A549 (cell line): ENCODE measurements at places on chromosomes 4 and X. TPM values are rescaled to one million over a fixed set of nuclear protein-coding genes. Genes with fewer than 3 reads are reported as not detected.

The PRDM5 gene
- polyA plus RNA-seq = 4.6 to 6.6 TPM (median 6.5 TPM) in 3 replicates

The FAM149A gene
- 1.4 to 1.8 TPM (median 1.7 TPM) in 3 replicates for polyA plus RNA-seq

The SPANXA2 gene
- polyA plus RNA-seq = 0.18 to 0.49 TPM in 2 of 3 replicates, not detected in the other

GRCh38 chrX:15804563-15804962, 14.3 kb downstream of the ZRSR2 start:
- no peak for DNase-seq

The PUDP gene
- 25.5 to 27.0 TPM (median 26.2 TPM) in 3 replicates for polyA plus RNA-seq

DNA sequence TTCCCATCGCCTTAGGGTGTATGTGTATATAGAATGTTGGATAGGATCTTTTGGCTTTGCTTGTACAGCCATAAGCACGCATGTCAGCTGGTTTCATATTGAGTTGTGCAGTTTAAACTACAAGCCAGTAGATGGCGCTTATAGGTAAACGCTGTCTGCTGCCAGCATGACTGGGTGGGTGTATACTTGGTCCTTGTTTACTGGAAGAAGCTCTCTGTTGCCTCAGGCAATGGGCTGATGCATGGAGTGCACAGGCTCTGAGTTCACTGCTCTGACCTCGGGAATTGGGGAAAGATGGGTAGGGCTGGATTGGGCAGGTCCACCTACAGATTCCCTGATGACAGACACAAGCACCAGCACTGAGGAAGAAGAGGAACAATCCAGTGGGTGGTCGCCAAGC, 831.5 kb downstream of the STIM2 start:
- no peak for DNase-seq

The UGT2B17 gene
- polyA plus RNA-seq = not detected in 3 replicates

DNA sequence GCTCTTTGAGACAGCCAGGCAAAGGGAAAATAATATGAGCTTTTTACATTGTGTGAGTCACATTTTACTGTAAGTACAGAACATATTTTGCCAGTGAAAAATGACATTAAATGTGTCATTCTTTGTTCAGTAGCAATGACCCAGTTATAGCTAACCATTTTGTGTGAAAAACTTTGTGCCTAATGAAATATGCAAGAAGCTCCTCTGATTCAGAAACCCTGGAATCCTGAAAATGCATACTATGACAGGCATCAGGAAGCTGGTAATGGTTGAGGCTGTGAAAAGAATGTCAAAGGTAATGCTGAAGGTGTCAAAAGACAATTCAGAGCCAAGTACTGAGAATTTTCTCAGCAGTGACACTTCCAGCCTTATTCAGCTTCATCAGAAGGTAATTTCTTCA, 549.5 kb upstream of the SMIM31 start:
- DNase-seq = peak; percentile 3

DNA sequence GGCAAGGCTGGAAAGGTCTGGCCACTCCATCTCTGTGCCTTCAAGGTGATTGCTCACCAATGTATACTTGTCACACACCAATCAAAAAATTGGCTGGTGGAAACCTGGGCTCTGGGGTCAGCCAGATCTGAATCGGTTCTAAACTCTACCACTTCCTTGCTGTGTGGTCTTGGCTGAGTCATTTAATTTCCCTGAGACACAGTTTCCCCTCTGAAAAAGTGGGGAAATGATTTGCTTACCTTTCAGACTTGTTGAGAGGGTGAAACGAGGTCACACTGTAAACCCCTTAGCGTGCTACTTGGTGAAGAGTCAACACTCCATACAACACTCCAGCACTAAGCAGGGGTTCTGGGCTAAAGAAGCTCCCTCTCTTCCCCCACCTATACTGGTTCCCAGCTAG, 252.3 kb upstream of the ZIC3 start:
- no peak for DNase-seq

DNA sequence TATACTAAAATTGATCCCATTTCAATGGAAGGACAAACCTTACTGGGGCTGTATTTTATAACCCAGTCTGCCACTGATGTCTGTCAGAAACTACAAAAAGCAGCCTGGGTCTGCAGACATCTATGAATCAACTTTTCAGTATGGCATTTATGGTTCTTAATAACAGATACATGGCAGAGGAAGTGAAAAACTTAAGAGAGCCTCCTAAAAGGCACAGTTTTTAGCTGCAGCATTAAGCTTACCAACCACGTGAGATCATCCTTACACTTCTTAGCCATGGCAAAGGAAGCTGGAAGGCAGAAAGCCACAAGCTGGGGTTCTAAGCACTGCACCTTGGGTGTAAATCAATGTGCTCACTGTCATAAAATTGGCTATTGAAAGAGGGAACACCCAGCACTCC, 16.6 kb upstream of the UGT2B17 start:
- DNase-seq = no peak

GRCh38 chr4:146522869-146523205, 1.1 kb upstream of the SLC10A7 start:
- peak; percentile 2 for DNase-seq

DNA sequence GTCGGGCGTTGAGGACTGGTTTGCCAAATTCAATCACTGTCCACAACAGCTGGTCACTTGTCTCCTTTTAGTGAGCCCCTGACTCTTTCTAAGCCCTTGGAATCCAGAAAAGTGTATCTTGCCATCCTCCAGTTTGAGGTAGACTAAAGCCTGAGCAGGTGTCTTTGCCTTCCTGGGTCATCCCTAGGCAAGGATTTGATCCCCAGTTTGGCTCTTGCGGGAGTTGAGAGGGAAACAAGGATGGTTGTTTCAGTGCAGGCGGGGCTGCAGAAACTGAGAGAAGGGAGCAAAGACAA, 2.2 kb upstream of the FGF5 start:
- DNase-seq = no peak

GRCh38 chr4:168765726-168766125, 244.3 kb downstream of the CBR4 start:
- peak; percentile 20 for DNase-seq

DNA sequence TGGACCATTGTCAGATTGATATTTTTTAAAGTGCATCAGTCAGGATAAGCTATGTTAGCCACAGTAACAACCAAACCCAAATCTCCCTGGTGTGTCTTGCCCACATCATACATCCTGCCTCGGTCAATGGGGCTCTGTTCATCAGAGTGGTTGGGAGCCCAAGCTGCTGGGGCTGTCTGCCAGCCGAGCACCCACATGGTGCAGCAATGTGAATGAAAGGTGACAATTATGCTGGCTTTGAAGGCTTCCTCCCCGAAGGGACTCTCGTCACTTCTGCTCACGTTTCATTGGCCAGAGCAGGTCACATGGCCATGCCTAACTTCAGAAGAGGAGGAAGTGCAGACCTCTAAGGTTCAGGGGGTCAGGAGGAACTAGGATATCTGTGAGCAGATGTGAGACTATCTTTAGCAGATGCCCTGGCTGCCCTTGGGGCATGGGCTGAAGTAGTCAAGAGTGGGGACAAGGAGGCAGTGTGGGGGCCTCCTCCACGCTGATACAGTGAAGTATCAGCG, 1.3 kb upstream of the JAKMIP1 start:
- DNase-seq = no peak

GRCh38 chrX:39859991-39860861, 237.5 kb downstream of the BCOR start:
- DNase-seq = peak; percentile 26

DNA sequence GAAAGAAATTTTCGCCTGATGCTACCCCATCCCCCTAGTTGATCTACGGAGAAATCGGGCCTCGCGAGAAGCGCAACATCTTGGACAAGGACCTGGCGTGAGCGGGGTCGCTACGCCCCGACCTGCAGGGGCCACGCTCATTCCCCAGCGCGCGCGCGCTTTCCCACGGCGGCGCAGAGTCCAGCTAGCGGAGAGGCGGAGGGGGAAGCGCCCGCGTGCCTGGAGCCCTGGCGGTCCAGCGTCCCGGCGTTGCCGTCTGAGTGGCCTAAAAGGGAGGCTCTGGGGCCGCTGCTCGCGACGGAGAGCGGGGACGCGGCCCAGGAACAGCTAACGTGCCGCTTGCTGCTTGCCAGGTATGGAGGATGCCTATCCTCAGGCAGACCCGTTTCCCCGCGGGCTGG, 6.0 kb upstream of the SOX3 start:
- no peak for DNase-seq

GRCh38 chr4:52376132-52376704, 282.9 kb downstream of the USP46 start:
- DNase-seq = peak; percentile 30

- DNase-seq = no peak
Observed at GRCh38 chrX:31168551-31168950, 96.7 kb upstream of the FTHL17 start.

- no peak for DNase-seq
Observed at GRCh38 chr4:48031802-48032525, 15.4 kb downstream of the NIPAL1 start.

DNA sequence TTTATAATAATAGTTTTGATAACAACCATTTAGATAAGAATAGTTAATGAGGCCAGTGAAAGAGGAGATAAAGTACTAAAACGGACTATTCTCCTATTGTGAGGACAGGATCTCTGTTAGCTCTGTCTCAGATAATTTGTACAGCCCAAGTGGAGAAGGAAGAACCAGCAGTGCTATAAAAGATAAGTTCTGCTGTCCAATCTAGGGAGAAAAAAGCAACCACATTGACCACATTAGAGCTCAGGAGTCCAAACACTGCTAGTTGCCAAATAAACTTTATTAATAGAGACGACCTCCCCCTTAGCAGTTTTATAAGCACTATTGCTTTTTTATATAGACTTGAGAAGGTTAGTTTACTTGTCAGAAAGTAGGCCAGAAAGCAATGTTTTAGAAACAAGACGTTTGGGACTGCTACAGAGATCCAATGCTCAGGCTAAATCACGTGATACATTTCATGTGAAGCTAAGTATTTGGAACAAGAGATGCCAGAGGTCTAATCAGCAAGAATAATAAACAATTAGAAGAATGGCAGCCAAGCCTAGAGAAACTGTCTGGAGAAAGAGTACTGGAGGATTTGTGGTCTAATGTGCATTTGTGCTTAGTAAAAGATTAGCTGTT, 15.9 kb downstream of the IL15 start:
- DNase-seq = no peak
